Activated effector memory CD4-positive, alpha-beta T cell treated with Interleukin-2 at 50 U/mL for 16 hours (primary cell): ENCODE measurements at places on chromosomes 6 and 20.
A peak's percentile ranks its signal among the peaks of the same experiment; 100 is the strongest.

DNA sequence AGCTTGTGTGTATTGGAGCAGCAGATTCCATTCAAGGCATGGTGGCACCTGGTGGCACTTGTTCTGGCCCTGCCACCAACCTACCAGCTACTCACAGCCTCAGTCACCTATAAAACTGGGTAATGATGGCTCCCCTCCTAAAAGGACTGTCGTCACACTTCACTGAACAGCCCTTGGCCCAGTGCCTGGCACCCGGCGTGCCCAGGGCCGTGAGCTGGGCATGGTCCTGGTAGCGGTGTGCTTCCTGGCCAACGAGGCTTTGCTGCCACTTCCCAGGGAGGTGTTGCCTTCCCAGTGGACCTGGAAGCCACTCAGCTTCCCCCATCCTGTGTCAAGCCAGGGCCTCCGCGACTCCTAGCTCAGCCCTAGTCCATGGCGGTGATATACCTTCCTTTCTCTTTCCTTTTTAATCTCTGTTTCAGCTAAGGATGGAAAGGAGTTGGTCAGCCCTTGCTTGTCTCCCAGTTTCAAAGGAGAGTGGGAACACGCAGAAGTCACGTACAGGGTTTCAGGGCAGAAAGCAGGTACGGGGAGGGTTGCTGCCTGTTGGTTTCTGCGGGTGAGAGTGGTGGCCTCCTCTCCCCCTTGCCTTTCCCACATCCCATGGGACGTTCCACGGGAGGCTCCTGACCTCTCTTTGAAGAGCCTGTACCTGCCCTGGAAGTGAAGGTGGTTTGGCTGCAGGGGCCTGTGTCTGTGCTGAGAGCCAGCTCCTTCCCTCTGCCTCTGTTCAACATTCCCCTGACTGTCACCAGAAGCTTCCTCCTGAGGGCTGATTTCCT is 25.5 kb downstream of the ENTPD6 start:
- no peak for DNase-seq

DNA sequence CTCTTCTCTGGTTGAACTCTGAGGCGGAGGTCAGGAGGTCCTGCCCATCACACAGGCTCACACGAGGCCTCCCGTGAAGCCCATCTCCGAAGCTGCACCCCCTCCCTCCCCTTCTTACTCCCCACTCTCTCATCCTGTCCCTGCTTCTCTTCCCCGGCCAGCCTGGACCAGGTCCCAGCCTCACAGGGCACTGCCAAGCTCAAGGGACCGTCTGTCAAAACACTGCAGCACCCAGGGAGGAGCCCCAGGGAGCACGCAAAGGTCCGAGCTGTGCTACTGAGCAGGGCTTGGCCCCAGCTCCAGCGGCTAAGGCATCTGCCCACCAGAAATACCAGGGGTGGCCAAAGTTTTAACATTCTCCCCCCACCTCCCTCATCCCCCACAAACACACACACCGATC is 70.0 kb downstream of the PSMG4 start:
- DNase-seq = no peak

GRCh38 chr6:167941822-167942221 is 55.6 kb upstream of the KIF25 start:
- no peak for DNase-seq

- no peak for DNase-seq
Observed at GRCh38 chr6:43547222-43547621, 28.6 kb downstream of the XPO5 start.

- DNase-seq = no peak
Observed at GRCh38 chr20:19015351-19016139, 196.9 kb upstream of the SLC24A3 start.

DNA sequence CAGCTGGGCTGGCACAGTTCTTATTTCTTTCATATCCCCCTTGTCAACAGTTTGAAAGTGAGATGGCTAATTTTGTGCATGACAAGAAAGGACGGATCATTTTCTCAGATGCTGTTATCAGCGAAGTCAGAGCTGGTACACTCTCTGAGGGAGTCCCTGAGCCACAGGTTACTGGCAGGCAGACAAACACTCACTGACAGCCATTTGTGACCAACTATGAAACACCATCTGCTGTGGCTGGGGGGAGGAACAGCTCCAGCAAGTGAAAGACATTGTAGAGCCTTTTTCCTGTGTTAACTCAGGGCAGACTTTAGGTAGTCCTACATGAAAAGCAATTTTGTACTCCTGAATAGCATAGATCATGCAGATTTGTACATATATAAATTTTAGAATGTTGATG is 22.2 kb downstream of the OLIG3 start:
- DNase-seq = no peak

DNA sequence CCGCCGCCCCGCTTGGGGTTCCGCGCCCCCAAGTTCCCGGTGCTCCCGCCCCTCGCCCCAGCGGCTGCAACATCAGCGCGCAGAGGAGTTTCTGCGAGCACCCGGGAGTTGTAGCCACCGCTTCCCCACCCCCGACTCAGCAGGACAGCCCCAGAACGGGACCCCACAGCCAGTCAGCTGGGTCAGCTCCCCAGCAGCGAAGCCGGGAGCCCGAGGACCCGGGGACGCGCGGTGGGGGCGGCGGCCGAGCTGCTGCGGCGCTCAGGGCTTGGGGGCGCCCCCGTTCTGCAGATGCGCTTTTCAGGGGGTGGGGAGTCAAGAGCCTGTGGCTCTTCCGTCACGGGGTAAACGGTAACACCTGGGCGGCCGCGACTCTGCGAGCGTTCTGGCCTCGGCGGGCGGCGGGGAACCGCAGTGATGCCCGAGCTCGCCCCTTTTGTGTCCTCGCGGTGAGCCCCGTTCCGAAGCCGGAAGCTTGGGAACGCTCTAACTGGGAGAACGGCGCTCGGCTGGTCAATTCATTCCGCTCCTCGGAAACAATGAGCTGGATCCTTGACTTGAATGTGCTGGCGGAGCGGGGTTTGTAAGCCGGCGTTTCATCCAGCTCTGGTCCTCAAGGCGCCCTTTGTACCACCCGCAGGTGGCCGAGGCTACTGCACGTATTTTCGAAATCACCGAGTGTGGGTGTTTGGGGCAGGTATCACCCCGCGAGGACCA is 774 bp downstream of the PLEKHG1 start:
- peak; percentile 53 for DNase-seq

- DNase-seq = no peak
Observed at GRCh38 chr6:141028791-141029280, 1103.9 kb upstream of the GJE1 start.

GRCh38 chr20:5222919-5223634 is 93.7 kb downstream of the PROKR2 start:
- DNase-seq = peak; percentile 16

- DNase-seq = no peak
Observed at GRCh38 chr20:24316731-24317130, 152.7 kb upstream of the SYNDIG1 start.

GRCh38 chr6:30883685-30884520 is at the start of gene DDR1:
TSS of gene DDR1 (plus strand) at chr6:30884519. CDS start at chr6:30888730, 4,211 bp downstream.
- peak; percentile 38 for DNase-seq

GRCh38 chr6:53168516-53169267 is 20.1 kb upstream of the GCM1 start:
- DNase-seq = no peak

- peak; percentile 77 for DNase-seq
Observed at GRCh38 chr6:108557494-108558371, 3.0 kb upstream of the FOXO3 start.
